ENCODE measurements at places on chromosomes 7 and 10.

DNA sequence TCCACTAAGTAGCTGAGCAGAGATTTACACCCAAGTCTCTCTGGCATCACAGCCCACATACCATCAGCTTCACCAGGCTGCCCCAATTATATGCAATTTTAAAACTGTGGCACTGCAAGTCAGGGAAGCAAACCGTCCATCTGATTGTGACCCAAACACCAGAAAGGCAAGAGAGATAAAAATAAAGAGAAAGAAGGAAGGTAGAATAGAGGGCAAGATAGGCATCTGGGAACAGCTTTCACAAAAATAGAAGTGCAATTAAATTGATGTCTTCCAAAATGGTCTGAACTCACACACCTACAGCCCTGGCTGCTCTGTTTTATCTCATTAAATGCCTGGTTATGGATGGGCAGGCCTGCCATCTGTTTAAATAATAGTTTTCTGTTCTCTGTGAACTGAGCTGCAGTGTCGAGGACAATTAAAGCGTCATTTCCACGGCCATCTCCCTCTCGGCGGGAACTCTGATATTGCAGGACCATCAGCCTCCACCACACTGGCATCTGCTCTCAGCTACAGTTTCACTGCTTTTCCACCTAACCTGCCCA is 509.1 kb downstream of the INHBA start:
- DNase-seq: no peak

- DNase-seq: no peak
Measured at GRCh38 chr10:93412801-93413200, 69.3 kb downstream of the MYOF start.

- no peak for DNase-seq
Measured at GRCh38 chr7:129375141-129375938, 58.9 kb upstream of the STRIP2 start.

GRCh38 chr7:150476285-150476684 is 25.9 kb downstream of the GIMAP8 start:
- DNase-seq: no peak

DNA sequence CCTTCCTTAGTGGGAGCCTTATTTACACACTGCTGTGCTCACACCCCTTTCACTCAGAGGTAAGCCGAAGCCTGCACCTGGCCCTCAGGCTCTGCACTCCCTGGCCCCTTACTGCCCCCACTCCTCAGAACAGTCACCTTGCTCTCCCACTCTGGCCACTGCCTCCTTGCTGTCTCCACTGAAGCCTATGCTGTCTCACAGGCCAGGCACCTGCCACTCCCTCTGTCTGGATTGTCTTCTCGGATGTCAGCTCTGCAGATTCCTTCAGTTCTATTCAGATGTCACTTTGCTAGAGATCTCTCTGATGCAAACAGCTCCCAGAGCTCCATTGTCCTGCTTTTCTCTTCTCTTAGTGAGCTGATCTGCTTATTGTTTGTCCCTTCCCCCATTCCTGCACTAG is 390.7 kb downstream of the DPP6 start:
- DNase-seq: no peak

DNA sequence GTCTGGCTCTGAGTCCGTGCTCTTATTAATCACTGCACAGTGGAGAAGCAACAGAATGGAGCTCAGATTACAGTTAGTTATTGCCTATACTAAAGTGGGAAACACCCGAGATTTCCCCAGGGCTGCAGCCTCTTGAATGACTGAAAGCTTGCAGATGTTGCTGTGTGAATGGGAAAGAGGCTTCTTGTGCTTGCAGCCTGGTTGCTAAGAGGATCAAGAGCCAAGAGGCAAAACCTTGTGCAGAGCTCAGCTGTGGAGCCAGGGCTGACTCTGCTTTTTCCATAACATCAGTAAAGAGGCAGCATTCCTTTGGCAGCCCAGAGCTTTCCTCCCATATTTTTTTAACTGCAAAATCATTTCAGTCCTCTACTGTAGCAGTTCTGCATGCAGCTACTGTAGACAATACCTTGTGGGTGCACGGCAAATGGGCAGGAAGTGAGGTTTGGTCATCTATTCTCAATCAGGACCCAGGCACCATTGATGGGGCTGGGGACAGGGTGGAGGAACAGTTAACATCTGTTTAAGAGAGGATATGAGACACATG is 86.5 kb downstream of the RALA start:
- no peak for DNase-seq

- no peak for DNase-seq
Measured at GRCh38 chr10:117413928-117414618, 38.8 kb upstream of the PDZD8 start.

GRCh38 chr10:75304741-75305390 is 69.1 kb upstream of the COMTD1 start:
- DNase-seq: no peak

DNA sequence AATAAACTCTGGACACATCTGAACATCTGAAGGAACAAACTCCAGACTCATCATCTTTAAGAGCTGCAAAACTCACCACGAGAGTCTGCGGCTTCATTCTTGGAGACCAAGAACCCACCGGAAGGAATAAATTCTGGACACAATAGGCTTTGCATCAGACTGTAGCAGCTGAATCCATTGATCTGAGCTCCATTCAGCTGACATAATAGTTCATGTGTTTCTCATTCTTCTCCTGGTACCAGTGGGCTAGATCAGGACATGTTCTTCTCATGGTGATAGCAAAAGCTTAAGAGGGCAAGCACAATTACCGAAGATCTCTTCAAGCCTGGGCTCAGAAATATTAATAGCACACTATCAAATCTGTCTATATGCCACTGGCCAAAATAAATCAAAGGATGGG is 20.5 kb upstream of the GNAI1 start:
- DNase-seq: no peak

GRCh38 chr10:19412531-19412930 is 363.9 kb downstream of the MALRD1 start:
- DNase-seq: no peak

GRCh38 chr7:128108641-128109423 is 77.6 kb upstream of the LRRC4 start:
- DNase-seq: no peak

DNA sequence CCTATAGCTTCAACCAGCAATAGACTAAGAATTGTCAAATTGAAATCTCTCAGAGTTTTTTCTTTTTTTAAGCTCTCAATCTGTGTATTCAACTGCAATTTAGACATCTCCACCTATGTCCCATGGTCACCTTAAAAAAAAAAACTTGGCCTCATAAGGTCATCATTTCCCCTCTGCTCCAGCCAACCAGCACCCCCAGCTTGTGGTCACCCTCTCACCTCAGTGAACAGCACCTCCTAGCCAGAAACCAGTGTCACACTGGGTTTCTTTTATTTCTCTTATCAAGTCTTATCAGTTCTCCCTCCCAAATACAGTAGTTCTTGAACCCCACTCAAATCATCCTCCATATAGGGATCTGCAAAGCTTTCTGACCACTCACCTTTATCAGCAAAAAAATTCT is 4.0 kb downstream of the ITGB1 start:
- no peak for DNase-seq

DNA sequence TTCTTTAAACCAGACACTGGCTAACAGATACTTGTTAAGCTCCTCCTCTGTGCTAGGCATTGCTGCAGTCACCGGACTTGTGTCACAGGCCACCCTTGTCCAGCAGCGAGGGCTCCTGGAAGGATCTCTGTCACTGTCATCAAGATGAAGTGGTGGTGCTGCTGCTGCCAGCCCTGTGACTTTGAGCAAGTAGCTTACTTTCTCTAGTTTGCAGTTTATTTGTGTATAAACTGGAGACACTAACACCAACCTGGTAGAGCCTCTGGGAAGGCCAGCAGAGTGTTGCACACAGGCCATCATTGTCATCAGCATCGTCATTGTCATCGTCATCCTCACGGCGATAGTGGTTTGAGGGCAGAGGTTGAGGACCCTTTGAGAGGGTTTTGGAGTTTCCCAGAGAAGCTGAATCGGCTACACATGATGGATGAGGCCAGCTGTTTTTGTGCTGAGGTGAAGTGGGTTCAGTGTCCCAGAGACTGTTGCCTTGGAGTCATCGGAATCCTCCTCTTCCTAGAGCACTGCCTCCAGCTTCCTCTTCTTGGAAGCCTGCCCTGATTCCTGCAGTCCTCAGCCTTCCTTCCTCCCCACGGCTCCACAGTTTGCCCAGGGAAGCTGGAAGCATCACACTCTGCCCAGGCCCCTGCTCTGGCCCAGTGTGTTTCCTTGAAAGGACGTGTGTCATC is 128.4 kb downstream of the GRK5 start:
- DNase-seq: no peak

GRCh38 chr10:102620138-102620590 is 24.1 kb upstream of the TRIM8 start:
- DNase-seq: no peak

DNA sequence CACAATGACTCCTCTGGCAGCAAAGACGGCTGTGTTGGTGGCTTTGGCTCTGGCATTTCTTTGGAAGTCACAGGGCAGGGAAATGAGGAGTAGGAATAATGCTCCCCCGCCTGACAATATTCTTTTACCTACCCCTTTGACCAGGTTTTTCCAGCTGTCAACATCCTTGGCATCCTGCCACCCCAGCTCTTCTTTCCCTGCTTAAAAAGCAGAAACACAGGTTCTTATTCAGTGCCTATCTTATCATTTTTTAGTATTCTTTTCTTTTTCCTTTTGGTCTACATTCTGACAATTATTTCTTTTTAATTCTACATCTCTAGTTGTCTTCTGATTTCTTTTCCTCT is 97.7 kb downstream of the CREB5 start:
- DNase-seq: no peak

GRCh38 chr10:91206837-91207474 is 13.5 kb upstream of the PCGF5 start:
- DNase-seq: no peak

DNA sequence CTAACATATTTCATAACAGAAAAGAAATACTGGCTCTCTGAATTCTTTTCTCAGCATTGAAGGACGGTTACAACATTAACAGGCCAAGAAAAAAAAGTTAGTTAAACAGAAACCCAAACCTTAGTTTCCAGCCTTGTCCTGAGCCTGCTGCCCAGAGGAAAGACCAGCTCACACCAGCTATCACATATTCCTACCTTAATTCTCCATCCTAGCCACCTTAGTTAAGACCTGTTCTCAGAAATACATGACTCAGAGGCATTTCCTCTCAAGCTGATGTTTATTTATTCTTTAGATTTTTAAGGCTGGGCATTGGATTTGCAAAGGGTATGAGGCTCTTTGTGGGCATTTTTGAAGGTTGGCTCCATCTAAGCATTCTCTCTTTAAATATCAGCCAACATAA is 34.3 kb upstream of the ADAM12 start:
- no peak for DNase-seq

DNA sequence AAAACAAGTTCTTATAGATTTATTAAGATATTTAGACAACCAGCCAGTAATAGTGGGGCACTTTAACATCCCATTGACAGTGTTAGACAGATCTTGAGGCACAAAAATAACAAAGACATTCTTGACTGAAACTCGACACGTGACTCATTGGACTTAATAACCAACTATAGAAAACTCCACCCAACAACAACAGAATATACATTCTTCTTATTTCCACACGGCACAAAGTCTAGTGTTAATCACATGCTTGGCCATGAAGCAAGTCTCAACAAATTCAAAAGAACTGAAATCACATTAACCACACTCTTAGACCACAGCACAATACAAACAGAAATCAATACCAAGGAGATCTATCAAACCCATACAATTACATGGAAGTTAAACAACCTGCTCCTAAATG is 138.1 kb downstream of the ARL5B start:
- DNase-seq: no peak

- DNase-seq: no peak
Measured at GRCh38 chr7:78333530-78334425, 535.2 kb downstream of the PHTF2 start.

DNA sequence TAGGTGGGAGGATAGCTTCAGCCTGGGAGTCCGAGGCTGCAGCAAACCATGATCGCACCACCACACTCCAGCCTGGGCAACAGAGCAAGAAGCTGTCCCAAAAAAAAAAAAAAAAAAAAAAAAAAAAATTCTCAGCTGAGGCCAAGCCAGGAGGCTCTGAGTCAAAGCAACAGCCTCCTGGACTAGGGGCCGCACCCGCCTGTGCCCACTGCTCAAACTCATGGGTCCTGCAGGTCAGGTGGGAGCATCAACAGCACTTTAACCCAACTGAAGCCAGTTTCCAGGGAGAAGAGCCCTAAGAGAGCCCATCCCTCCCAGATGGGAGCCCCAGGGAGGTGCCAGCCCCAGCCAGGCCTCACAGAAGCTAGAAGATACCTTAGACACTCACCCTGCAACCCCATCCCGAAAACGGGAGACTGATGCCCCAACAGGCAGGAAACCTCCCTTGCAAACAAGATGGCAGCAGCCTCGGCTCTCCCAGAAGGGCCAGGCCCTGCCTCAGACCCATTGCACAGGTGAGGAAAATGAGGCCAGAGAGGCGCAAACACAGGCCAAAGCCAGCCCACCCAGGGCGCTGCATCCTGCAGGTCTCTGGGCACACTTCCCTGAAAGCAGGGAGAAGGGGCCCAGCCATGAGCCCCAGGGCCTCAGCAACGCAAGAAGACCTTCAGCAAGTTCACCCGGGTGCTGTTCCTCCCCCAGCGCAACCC is 11.0 kb downstream of the PDGFA start:
- no peak for DNase-seq

DNA sequence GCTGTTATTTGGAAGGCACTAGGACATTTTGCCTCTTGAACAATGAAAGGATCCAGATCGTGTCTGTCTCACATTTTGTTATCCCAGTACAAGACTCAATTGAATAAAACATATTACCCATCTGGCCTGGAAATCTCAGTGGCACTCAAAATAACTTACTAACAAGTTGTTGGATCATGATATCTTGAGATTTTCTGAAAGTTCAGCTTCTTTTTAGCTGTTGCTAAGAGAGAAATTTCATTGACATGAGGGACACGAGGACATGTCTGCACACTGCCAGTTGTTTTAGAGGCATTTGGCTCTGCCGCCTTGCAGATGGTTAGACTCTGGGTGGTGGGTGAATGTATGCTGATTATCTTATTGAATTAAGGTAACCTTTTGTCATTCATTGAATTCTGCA is 41.0 kb downstream of the KAT6B start:
- DNase-seq: no peak

- DNase-seq: no peak
Measured at GRCh38 chr10:89263531-89263930, 12.0 kb upstream of the LIPA start.

All from stimulated activated CD4-positive, alpha-beta T cell treated with anti-CD3 and anti-CD28 coated beads, Interleukin-4, amount 100 ng/mL, for 48 hours (primary cell).